ENCODE measurements at places on chromosomes 11 and 22.

DNA sequence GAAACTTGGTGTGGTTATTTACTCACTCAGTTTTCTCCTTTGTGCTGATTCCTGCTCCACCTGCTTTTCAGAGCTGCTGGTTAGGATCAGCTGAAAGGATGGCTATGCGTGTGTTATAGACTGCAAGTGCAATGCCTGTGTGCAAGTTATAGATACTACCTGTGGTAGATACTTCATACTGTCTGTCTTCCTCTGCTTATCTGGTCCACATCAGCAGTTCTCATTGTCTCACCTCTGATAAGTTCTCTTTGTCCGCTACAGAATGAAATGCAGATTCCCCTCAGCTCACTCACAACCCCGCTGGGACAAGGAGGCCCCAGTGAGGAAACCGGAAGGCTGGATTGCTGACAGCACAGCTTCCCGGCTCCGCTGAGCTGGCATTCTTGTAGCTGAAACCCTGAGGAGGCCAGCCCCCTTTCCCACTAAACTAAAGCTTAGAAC, 37.5 kb upstream of the LYVE1 start:
- DNase-seq = no peak
- no peak overlapping the region for H3K4me3 ChIP-seq
- no peaks in the 10 kb centered on the region for H3K4me1 ChIP-seq
- no peaks in the 10 kb centered on the region for H3K36me3 ChIP-seq

- H3K4me3 ChIP-seq = no peak overlapping the region
- no peak overlapping the region for H3K27ac ChIP-seq
- H3K4me1 ChIP-seq = no peaks in the 10 kb centered on the region
- no peaks in the 10 kb centered on the region for H3K27me3 ChIP-seq
Observed at GRCh38 chr11:14237444-14237961, 121.5 kb downstream of the RRAS2 start.

DNA sequence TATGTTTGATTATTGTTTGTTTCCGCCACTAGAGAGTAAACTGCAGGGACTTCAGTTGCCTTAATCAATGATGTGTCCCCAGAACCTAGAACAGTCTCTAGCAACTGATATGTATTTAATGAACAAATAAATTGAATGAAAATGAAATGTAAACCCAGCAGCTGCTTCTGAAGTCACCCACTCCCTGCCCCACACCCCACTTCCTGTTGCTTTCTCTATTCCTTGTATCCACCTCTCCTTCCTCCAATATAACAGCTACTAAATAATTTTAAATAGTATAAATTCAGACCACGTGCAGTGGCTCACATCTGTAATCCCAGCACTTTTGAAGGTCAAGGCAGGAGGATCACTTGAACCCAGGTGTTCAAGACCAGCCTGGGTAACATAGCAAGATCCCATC, 15.8 kb downstream of the MYH9 start:
- H3K27me3 ChIP-seq = no peaks in the 10 kb centered on the region
- no peak overlapping the region for H3K27ac ChIP-seq
- H3K4me1 ChIP-seq = peaks cover 99% of the 10 kb centered on the region
- H3K36me3 ChIP-seq = peaks cover 11% of the 10 kb centered on the region
- DNase-seq = no peak
- peak overlapping the region; percentile 29 for H3K4me3 ChIP-seq

GRCh38 chr11:106276859-106277436, 199.5 kb downstream of the AASDHPPT start:
- H3K27me3 ChIP-seq = no peaks in the 10 kb centered on the region
- no peak overlapping the region for H3K4me3 ChIP-seq
- H3K4me1 ChIP-seq = no peaks in the 10 kb centered on the region
- DNase-seq = no peak
- H3K36me3 ChIP-seq = no peaks in the 10 kb centered on the region
- H3K27ac ChIP-seq = no peak overlapping the region

GRCh38 chr11:4763096-4763495, 6.6 kb downstream of the OR51F1 start:
- DNase-seq = no peak
- no peak overlapping the region for H3K4me3 ChIP-seq
- H3K36me3 ChIP-seq = no peaks in the 10 kb centered on the region

DNA sequence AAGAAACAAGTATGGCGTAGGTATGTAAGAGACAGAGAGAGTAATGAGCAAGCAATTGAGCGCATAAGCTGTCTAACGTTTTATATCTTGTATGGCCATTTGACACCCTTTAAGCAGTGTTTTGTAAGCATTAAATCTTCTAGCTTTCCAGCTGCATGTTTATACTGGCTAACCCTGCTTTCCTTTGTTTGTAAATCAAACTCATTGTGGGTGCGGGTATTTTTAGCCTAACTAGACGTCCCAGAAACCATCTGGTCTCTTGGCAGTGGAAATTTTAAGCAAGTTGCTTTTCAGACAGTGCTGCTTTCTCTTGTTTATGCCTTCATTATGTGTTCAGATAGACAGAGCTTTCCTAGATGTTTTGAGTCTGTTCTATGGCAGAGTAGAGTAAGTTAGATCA, 73.5 kb downstream of the RNF169 start:
- peaks cover 25% of the 10 kb centered on the region for H3K36me3 ChIP-seq
- DNase-seq = no peak
- peaks cover 13% of the 10 kb centered on the region for H3K4me1 ChIP-seq
- H3K27me3 ChIP-seq = no peaks in the 10 kb centered on the region
- H3K27ac ChIP-seq = no peak overlapping the region
- no peak overlapping the region for H3K4me3 ChIP-seq

GRCh38 chr11:65590240-65590738, 5.3 kb downstream of the KCNK7 start:
- peaks cover 23% of the 10 kb centered on the region for H3K4me1 ChIP-seq
- no peak overlapping the region for H3K27ac ChIP-seq
- no peak overlapping the region for H3K4me3 ChIP-seq
- DNase-seq = no peak
- H3K27me3 ChIP-seq = no peaks in the 10 kb centered on the region

DNA sequence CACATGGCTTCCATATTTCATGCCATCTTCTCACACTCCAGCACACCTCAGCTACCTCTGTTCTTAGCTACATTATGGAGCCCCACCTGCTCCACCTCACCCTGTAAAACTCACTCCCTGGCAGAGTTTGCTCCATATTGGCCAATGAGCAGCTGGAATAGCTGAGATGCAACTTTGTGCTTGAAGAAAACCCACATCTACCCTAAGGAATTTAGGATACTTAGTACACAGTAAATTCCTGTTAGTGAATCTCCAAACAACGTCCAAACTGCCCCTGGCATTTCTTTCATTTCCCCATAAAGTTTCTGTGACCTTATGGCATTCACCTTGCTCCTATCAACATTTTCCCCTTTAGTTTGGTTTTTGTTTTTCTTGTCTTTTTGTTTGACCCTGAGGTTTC, 2.2 kb upstream of the VWCE start:
- no peak overlapping the region for H3K4me3 ChIP-seq
- peaks cover 27% of the 10 kb centered on the region for H3K36me3 ChIP-seq
- H3K4me1 ChIP-seq = peaks cover 18% of the 10 kb centered on the region
- peaks cover 4% of the 10 kb centered on the region for H3K27me3 ChIP-seq
- no peak for DNase-seq
- no peak overlapping the region for H3K27ac ChIP-seq

- no peaks in the 10 kb centered on the region for H3K27me3 ChIP-seq
- H3K36me3 ChIP-seq = peaks cover 45% of the 10 kb centered on the region
- H3K27ac ChIP-seq = no peak overlapping the region
- DNase-seq = no peak
- no peak overlapping the region for H3K4me3 ChIP-seq
Observed at GRCh38 chr22:20587206-20587958, 80.0 kb downstream of the MED15 start.

DNA sequence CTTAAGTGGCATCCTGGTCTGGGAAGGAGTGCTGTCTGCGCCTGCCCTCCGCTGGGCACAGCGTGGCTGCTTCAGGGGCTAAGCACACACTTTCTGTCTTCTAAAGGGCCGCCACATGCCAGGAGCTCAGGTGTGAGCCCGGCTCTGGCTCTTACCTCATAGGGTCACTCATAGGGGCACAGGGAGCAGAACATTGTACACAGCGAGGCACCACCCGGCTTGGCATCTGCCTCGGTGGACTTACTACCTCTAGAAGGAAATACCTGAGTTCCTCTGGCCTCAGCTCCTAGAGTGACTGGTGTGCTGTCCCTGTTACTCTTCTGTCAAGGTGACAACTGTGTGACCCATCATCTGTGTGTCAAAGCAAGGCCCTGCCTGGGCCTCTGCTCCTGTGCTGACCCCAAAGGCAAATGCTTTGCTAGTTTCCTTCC, 13.4 kb downstream of the NEAT1 start:
- H3K27me3 ChIP-seq = no peaks in the 10 kb centered on the region
- DNase-seq = no peak
- H3K4me3 ChIP-seq = no peak overlapping the region
- no peak overlapping the region for H3K27ac ChIP-seq
- H3K36me3 ChIP-seq = peaks cover 16% of the 10 kb centered on the region

DNA sequence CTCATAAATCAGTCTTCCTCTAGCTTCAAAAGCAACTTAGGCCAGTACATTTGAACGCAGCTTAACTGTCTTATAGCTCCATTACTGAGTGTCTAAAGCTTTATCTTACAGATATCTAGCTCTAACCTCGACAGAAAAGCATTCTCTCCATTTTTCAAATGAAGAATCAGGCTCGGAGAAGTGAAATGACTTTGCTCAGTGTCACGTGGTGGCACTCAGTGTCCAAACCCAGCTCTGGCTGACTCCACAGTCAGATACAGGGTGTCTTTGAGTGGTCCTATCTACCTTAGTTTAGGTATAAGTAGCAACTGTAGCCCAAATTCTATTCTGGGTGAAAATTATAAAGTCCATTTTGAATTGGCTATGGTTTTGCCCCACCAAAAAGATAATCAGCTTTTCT, 38.7 kb upstream of the CHST1 start:
- no peak overlapping the region for H3K27ac ChIP-seq
- DNase-seq = no peak
- no peaks in the 10 kb centered on the region for H3K36me3 ChIP-seq
- no peaks in the 10 kb centered on the region for H3K4me1 ChIP-seq
- H3K27me3 ChIP-seq = no peaks in the 10 kb centered on the region

- H3K27ac ChIP-seq = no peak overlapping the region
- no peaks in the 10 kb centered on the region for H3K4me1 ChIP-seq
- H3K4me3 ChIP-seq = no peak overlapping the region
- no peak for DNase-seq
- no peaks in the 10 kb centered on the region for H3K27me3 ChIP-seq
Observed at GRCh38 chr22:50215297-50216054, 14.7 kb downstream of the SELENOO start.

DNA sequence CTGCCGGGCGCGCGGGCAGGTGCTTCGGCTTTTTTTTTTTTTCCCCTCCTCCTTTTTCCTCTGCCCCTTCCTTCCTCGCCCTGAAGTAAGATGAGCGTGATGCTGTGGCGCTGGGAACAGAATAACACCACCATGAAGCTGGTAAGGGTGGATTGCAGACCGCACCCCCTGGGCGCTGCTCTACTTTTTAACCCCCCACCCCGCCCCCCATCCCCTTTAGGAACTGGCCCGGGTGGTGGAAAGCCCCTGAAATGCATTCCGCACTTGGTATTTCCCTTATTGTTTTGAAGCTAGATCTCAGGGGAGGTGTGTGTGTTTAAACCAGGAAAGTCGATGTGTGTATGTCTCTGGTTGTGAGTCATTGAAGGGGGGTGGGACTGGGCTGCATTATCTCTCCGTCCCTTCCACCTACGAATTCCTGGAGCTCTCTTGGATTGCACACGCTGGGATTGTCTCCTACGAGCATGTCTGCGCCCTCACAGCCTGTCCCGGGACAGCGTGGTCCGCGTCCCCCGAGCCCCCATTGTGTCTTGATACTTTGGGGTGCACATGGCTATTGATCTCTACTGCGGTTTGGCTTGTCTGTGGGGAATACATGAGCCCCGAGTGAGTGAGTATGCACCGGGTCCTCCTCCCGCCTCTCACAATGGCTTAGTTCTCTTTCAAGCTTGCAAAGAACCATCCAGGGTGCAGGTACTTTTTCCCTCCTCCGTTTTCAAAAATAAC, 64.9 kb downstream of the NAV2 start:
- no peaks in the 10 kb centered on the region for H3K36me3 ChIP-seq
- peaks cover 8% of the 10 kb centered on the region for H3K27me3 ChIP-seq
- no peak for DNase-seq
- H3K4me1 ChIP-seq = no peaks in the 10 kb centered on the region
- H3K27ac ChIP-seq = no peak overlapping the region
- no peak overlapping the region for H3K4me3 ChIP-seq

DNA sequence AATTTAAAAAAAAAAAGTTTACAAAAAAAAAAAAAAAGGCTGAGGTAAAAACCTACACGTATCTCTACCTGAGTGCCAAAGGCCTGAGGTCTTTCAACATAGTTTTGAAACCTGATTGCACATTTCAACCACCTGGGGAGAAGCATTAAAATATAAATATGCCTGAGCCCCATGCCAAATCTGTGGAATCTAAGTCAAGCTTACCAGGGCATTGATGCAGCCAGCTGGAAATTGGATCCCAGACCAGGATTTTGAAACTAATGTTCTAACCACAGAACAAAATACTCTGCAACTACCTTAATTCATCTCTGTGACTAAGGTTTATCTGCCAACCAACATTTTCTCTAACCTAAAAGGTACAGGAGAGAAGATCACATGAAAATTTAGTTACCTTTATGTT, 38.8 kb upstream of the CHRNA10 start:
- no peak for DNase-seq
- H3K4me3 ChIP-seq = no peak overlapping the region
- no peaks in the 10 kb centered on the region for H3K27me3 ChIP-seq
- no peaks in the 10 kb centered on the region for H3K4me1 ChIP-seq

All from CD8-positive, alpha-beta memory T cell (primary cell).